ENCODE measurements at places on chromosomes 2 and 18.
A peak's percentile ranks its signal among the peaks of the same experiment; 100 is the strongest.

GRCh38 chr2:40471866-40472265 is 20.0 kb upstream of the SLC8A1 start:
- no peak for DNase-seq

DNA sequence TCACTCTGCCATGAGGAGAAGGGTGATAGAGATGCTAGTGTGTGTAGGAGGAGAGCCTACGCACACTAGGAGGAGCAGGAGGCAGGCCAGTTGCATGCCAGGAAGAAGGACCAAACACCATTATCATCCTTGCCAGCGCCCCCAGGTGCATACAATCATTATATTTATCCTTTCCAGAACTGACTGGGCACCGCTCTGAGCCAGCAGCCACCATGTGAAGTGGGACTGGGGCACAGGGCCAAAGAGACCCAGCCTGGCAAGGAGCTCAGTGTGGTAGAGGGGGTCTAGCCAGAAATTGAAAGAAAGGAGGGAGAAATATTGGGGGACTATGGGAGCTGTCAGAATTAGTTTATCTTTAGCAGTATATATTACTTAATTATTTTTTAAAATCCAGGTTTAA is 8.3 kb upstream of the GPR148 start:
- DNase-seq: no peak

DNA sequence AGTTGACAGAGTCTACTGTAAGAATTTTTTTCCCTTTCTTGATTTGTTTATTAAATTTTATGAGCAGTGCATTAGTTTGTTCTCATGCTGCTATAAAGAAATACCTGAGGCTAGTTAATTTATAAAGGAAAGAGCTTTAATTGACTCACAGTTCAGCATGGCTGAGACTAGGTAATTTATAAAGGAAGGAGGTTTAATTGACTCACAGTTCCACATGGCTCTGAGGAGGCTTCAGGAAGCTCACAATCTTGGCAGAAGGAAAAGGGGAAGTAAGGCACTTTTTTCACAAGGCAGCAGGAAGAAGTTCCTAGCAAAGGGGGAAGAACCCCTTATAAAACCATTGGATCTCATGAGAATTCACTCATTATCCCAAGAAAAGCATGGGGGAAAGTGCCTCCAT is 191.4 kb upstream of the VRK2 start:
- DNase-seq: no peak

DNA sequence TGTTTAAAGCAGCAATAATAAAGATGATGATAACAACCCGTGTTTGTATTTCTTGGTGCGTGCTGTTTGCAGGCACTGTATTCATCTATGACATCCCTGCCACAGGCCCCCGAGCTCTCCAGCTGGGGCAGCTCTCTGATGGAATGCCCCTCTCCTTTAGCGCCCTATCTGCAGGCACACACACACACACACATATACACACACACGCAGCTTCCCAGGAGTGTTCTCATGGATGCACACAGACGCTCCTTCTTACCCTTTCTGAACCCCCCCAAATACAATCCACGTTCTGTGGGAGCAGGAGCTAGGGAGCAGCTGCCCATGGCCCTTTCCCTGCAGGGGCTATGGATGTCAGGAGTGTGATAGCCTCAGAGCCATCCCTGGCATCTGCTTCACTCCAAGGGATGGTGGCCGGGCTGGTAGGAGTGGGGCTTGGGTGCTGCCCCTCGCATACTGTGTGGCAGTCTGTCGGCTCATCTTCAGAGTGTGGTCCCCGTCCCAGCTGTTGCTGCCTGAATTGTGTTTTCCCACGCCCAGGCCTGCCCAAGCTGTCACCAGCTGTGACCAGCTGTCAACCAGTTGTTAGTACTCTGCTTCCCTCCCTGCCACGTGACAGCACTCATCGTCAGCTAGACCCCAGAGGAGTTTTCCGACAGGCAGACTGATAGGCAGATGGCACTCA is 50.8 kb upstream of the MYCN start:
- DNase-seq: no peak

DNA sequence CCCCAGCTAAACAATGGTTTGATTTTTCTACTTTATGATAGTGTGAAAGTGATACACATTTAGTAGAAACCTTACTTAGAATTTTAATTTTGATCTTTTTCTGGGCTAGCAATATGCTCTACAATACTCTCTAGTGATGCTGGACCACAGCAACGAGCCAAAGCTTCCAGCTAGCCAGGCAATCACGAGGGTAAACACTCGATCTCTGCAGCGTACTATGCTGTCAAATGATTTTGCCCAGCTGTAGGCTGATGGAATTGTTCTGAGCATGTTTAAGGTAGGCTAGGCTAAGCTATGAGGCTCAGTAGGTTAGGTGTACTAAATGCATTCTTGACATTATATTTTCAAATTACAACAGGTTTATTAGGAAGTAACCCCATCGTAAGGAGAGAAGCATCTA is 207.5 kb downstream of the LRRTM4 start:
- no peak for DNase-seq

GRCh38 chr2:16750175-16750924 is 84.7 kb upstream of the CYRIA start:
- DNase-seq: no peak

- DNase-seq: no peak
Observed at GRCh38 chr2:24981411-24982136, 9.8 kb upstream of the DNAJC27 start.

GRCh38 chr2:88100489-88100858 is 27.4 kb downstream of the FABP1 start:
- no peak for DNase-seq

GRCh38 chr18:74078257-74078656 is 69.4 kb downstream of the FBXO15 start:
- no peak for DNase-seq

GRCh38 chr2:128491692-128492244 is 173.1 kb upstream of the HS6ST1 start:
- no peak for DNase-seq

DNA sequence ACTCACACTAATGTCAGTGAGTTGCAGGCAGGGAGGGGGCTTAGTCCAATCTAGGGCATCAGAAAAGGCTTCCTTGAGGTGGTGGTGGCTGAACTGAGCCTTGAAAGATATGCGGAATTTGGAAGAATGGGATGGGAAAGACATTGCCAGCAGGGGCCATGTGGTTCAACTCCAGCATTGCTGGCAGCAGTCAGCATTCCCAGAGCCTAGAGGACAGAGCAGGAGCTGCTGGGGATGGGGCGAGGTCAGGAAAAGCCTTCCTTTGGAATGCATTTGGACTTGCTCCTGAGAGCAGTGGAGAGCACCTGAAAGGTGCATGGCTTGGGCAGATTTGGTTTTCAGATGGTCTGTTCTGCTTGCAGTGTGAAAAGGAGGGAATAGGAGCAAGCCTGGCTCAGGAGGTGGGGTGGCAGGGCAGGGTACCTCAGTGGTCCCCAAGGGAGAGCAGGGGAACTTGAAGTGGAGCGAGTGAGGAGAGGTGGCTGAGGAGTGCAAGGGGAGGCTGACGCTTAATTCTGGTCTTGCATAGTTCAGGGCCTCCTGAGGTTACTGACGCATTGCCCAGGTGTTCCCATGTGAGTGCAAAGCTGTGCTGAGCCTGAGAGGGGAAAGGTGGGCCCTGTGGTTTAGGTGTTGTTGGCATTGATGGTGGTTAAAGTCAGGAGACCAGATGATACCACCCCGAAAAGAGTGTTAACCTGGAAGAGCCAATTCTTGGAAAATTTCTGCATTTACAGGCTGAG is 112.1 kb upstream of the MGAT5 start:
- DNase-seq: no peak

DNA sequence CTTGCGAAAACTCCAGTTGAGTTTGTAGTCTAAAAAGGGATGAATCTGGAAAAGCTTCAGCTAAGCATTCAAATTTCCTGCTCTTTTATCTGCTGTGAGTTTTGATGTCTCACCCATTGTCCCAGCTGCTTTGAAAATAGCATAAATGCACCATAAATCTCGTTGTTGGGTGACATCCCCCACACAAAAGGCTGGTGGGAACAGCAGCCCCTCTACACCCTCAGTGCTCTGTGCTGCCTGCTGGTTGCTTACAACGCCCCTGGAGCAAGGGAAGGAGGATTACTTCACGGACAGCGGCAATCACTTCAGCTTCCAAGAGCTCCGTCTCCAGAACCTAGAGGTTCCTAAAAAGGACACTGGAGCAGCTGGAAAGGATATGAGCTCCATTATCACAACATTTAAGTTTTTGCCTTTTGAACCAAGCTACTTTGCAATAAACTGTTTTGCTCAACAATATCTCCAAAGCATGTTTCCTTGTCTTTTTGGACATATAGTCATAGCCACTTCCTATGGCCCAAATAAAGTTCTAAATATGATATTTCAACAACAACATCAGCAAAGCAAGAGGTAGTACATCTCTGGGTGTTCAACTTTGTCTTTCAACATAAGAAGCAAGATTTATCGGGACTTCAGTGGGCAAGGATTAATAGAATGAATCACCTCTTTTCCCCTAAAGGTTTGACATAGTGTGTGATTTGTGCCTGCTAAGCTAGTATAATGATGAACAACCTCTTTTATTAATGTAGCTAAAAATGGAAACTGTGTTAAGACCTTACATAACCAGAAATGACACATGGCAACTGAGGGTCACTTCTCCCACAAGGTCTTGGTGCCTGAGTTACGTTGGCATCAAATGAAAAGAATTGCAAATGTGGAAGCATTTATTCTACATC is 413.5 kb downstream of the TXNL1 start:
- DNase-seq: no peak

- no peak for DNase-seq
Observed at GRCh38 chr2:44325897-44326296, 35.4 kb downstream of the PREPL start.

GRCh38 chr18:61085036-61085435 is 248.2 kb upstream of the CDH20 start:
- DNase-seq: no peak

DNA sequence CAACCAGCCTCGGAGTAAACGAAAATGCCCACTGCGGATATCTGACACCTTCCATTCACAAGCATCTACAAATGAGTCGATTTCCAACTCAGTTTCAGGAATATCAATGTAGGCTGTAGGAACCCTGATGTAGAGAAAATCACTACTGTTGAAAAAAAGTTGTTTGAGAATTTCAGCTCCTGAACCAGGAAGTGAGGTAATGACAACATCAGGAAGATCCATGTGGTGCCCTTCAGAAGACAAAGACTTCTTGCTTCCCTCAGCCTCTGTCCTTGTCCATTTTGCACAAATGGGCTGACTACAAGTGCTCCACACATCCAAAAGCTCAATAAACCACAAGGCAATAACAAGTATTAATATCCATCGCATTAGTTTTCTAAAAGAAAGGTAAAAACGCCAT is 4.7 kb downstream of the DSEL start:
- DNase-seq: no peak

DNA sequence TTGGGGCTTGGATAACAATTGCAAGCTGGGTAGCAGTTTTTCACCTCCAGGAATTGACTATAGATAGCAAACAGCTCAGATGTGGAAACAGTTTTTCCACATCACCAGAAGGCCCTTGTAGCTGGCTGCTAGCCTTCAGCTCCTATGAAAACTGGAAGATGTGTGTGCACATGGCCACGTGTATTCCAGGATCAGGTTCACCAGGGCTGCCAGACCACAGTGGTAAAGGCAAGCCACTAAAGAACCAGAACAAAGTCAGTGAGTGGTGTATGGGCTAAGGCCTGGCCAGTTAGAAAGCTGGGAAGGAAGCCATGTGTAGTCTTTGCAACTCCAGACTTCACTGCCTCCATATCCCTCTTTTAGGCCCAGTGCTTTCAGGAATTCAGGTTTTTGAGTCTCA is 12.9 kb downstream of the LRRTM1 start:
- DNase-seq: no peak

DNA sequence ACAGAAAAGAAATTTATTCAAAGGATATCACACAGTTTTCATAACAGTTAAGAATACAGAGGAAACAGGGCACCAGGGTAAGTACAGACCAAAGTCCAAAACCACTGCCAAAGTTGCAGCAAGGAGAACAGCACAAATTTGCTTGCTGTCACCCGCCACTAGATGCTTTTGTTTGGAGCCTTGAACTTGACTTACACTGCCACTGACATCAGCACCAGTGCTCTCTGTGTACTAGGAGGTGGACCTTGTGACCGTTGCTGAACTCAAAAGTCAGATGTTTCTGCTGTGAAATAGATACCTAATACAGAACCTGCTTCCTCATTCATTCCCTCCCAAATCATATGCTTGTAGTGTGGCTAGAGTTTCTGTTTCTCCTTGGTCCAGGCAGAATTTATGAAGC is 578.3 kb upstream of the TMEFF2 start:
- DNase-seq: no peak

DNA sequence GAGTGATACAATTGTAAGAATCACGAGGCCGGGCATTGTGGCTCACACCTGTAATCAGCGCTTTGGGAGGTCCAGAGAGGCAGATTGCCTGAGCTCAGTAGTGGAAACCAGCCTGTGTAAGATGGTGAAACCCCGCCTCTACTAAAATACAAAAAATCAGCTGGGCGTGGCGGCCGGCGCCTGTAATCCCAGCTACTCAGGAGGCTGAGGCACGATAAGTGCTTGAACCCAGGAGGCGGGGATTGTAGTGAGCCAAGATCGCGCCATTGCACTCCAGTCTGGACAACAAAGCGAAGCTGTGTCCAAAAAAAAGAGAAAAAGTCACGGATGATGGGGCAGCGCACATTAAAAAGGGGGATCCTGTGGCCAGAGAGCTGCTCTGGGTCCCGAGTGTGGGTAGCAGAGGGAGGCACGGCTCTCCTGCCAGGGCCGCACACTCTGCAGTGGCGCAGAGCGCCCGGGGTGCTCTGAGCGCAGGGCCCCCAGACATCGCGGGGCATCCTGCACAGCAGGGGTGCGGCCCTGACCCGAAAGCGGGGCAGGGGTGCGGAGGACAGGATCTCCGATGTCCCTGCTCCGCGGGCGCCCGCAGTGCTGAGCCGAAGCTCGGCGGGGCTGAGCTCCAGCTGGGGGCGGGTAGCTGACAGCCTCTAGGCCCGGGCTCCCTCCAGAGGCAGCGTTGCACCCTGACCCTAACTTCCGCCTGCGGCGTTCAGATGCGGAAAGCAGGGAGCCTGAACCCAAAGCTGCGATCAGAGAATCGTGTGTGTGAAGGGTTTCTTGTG is 30.4 kb upstream of the RAB6D start:
- DNase-seq: no peak

GRCh38 chr18:9902832-9903231 is 11.0 kb upstream of the VAPA start:
- no peak for DNase-seq

- peak; percentile 23 for DNase-seq
Observed at GRCh38 chr18:70553245-70553935, 264.5 kb downstream of the SOCS6 start.

GRCh38 chr2:201974171-201975100 is 59.2 kb upstream of the FZD7 start:
- DNase-seq: no peak

Measured in CD4-positive, alpha-beta T cell treated with Interleukin-12 subunit alpha and Interleukin-12 subunit beta, for 1 hour (primary cell).